Fibroblast of skin of left biceps (primary cell): ENCODE measurements at places on chromosomes 7 and 10.
A peak's percentile ranks its signal among the peaks of the same experiment; 100 is the strongest.

GRCh38 chr7:22758576-22758975, 31.6 kb downstream of the IL6 start:
- no peak for DNase-seq

GRCh38 chr7:134153493-134154136, 26.5 kb downstream of the LRGUK start:
- no peak for DNase-seq

DNA sequence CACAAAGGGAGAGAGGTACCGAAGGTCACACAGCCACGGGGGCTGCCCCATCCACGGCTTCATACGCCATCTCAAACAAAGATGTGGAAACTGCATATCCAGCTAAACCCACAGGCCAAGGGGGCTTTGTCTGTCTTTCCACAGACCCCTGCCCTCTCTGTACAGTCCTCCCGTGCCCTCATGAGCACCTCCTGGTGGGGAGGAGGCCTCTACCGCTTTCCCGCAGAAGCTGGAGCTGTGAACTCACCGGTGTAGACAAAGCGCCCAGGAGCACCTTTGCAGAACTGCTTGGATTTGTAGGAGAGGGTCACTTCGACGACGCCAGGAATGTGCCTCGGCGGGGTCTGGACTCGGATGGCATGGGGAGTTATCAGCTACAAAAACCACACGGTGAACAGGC, 97.2 kb downstream of the EBF3 start:
- no peak for DNase-seq

DNA sequence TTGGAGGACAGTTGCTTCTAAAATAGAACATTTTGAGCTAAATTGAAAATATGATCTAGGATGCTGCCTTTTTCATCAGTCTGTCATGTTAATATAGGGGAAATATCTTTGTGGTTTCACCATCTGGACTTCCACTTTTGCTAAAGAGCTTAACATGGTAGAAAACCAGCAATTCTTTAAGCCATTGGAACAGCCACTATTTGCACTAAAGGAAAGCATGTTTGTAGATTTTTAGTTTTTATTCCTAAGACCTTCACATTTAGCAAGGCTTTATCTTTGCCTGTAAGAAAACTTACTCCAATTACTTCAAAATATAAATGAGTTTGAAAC, 291.0 kb downstream of the RNLS start:
- no peak for DNase-seq

- no peak for DNase-seq
These were observed 31.9 kb downstream of the RBM17 start for GRCh38 chr10:6120691-6121090.

GRCh38 chr10:30791197-30791611, 161.7 kb upstream of the LYZL2 start:
- no peak for DNase-seq

DNA sequence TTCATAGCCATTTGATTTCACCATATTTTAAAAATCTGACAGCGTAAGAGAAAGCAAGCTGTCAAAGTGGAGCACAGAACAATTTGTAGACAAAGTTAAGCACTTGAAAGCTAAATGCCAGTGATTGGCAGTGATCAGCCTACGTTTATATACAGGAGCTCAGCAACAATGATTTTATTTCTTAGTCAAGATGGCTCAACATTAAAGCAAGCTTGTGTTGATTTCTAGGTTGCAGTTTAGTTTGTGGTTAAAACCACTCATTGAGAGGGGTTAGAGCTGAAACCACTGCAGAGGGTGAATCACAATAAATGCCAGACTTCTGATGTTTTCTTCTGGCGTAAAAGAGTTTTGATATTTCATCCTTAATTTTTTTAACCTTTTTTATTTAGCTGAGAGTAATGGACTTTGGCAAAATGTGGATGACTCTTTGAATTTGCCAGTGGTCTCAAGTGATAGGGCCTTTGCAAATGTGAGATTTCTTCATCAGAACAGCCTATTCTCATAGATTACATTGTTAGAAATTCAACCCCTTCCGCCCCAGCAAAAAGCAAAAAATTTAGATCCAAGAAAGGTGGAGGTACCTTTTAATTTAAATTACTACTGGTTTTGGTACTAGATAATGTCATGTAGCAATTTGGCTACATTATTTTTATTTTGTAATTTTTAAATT, 73.8 kb downstream of the SHOC2 start:
- DNase-seq, result peak; percentile 65

GRCh38 chr7:79454361-79454960, 994 bp upstream of the MAGI2 start:
- no peak for DNase-seq

DNA sequence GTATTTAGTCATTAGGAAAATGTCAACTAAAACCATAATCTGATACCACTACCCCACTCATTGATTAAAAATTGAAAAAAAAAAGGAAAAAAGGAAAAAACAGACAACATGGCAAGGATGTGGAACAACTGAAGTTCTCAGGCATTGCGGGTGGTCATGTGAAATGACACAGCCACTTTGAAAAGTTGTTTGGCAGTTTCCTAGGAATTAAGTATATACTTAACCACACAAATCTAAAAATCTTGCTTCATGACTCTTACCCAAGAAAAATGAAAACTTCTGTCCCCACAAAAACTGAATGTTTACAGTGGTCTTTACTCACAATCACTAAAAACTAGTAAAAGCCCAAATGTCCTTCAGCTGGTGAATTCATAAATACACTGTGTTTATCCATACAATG, 254.5 kb downstream of the AHR start:
- no peak for DNase-seq

- peak; percentile 67 for DNase-seq
These were observed 34.6 kb downstream of the AGK start for GRCh38 chr7:141585592-141586510.

GRCh38 chr7:83426325-83426724, 222.6 kb downstream of the SEMA3E start:
- no peak for DNase-seq

- no peak for DNase-seq
These were observed 222.0 kb downstream of the TWIST1 start for GRCh38 chr7:18895456-18895855.

DNA sequence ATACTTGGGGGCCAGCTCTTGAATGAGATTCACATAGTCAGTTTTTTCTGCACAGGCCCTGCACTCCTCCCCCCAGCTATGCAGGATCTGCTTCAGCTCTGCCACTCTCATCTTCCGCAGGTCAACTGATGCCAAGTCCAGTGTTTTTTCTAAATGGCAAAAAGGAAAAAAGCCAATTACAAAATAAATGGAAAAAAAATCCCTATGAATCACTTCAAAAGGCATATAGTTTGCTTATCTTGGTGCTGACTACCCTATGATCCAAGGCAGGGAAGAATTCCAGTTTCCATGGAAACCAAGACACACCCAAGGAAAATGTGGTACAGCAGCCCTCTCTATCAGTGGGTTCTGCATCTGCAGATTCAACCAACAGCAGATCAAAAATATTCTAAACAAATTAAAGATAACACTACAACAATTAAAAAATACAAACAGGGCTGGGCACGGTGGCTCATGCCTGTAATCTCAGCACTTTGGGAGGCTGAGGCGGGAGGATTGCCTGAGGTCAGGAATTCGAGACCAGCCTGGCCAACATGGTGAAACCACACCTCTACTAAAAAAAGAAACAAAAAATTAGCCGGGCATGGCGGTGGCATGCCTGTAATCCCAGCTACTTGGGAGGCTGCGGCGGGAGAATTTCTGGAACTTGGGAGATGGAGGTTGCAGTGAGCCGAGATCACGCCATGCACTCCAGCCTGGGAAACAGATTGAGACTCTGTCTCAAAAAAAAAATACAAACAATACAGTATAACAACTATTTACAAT, 17.6 kb downstream of the CDNF start:
- no peak for DNase-seq

- DNase-seq, result no peak
These were observed 57.4 kb downstream of the SPOCK2 start for GRCh38 chr10:72030762-72031543.

GRCh38 chr7:99407872-99408378, 472 bp downstream of the PDAP1 start:
- peak; percentile 25 for DNase-seq

- DNase-seq, result no peak
These were observed 59.9 kb upstream of the HBP1 start for GRCh38 chr7:107108793-107109371.

GRCh38 chr10:111078505-111079185, 1.8 kb downstream of the ADRA2A start:
- no peak for DNase-seq

GRCh38 chr7:139509535-139509934, 13.9 kb upstream of the CLEC2L start:
- no peak for DNase-seq

GRCh38 chr10:12937527-12937926, 64.0 kb downstream of the CCDC3 start:
- no peak for DNase-seq

- DNase-seq, result no peak
These were observed 67.9 kb downstream of the CACNA2D1 start for GRCh38 chr7:82375713-82376112.

- DNase-seq, result no peak
These were observed 28.2 kb downstream of the ADK start for GRCh38 chr10:74179111-74179710.

GRCh38 chr10:24920907-24921881, 31.2 kb downstream of the PRTFDC1 start:
- peak; percentile 78 for DNase-seq

DNA sequence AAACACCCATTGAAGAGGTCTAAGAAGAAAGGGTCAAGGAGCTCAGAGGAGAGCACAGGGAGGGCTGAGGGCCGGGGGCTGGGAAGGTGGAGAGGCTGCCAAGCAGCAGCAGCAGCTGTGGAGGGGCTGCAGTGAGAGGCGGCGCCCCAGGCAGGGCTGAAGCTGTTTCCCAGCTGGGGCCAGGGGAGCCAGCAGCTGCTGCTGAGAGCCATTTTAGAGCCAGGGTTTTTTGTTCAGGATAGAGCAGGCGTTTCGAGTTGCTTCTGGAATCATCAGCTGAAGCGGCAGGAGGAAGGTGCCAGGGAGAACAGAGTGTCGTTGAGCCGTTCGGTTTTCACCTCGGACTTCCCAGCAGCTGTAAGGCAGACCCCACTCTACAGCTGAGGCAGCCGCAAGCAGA, 62.7 kb downstream of the LANCL2 start:
- no peak for DNase-seq

- no peak for DNase-seq
These were observed 80.1 kb upstream of the LRRN3 start for GRCh38 chr7:111010798-111011197.

GRCh38 chr10:50739618-50740292, at the start of gene ASAH2B:
ASAH2B (plus strand) TSS chr10:50739936; CDS start chr10:50745131, 5,195 bp downstream.
- DNase-seq, result peak; percentile 58

- DNase-seq, result no peak
These were observed 97.1 kb upstream of the NMT2 start for GRCh38 chr10:15265558-15265957.

DNA sequence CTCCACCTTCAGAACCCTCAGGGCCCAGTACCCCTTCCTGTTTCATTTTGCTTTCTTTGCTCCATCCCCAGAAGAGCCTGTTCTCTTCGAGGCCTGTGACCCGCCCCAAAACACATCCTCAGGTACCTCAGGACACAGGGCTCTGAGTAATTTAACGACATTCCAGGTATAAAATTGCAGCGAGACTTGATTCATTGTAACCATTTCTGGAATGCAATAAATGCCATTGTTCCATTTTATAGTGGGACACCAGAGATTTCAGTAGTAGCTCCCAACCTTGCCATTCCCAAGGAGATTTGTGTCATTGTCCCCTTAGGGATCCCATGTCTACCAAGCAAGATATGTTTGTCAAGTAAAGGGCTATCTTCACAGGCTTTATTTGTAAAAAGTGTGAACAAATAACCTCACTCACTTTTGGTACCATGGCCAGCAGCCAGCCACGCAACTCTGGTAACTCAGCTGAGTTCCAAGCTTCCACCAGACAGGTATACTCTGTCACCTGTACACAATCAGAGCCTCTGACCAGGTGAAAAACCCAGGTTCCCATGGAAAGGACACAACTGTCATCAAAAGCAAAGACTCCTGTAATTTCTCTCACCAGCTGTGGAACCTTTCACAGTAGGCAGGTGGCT, 441.3 kb downstream of the PLXNA4 start:
- DNase-seq, result no peak

GRCh38 chr10:84715911-84716310, 387.5 kb downstream of the CCSER2 start:
- no peak for DNase-seq

- no peak for DNase-seq
These were observed 266.6 kb downstream of the SUGCT start for GRCh38 chr7:40401406-40401805.

DNA sequence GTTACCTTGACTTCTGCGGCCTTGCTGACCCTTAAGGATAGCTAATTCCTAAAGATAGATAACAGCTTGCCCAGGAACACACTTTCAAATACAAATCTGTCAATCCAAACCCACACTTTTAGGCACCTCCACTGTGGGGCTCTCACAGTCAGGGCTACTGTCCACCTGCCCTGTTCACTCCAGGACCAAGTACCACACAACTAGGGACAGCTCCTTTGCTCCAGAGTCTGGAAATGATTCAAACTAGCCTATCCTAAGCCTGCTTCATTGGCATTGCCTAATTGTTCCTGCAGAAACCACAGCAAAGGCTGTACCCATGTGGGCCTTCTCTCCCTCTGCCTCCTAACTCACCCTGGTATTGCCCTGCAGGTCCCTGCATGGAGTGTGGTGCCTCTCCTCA, 538.9 kb upstream of the IGFBP3 start:
- no peak for DNase-seq

GRCh38 chr7:21281193-21281592, 146.7 kb upstream of the SP4 start:
- DNase-seq, result no peak

DNA sequence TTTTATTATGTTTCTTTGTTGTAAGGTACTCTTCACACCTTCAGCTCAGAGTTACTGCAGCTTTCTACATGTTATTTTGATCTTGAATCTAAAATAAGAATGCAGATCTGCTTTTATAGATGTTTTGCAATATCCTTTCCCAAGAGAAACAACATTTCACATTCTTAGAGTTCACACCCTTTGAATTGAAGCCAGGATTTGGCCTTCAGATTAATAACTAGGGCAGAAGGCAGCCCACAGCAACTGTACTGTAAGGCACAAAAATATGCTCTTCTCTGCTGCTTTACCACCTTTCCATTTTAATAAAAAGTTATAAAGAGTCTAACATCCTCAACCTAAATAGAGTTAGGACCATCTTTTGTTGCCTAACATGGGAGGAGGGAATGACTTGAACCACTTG, 224.7 kb downstream of the LHFPL3 start:
- DNase-seq, result no peak

DNA sequence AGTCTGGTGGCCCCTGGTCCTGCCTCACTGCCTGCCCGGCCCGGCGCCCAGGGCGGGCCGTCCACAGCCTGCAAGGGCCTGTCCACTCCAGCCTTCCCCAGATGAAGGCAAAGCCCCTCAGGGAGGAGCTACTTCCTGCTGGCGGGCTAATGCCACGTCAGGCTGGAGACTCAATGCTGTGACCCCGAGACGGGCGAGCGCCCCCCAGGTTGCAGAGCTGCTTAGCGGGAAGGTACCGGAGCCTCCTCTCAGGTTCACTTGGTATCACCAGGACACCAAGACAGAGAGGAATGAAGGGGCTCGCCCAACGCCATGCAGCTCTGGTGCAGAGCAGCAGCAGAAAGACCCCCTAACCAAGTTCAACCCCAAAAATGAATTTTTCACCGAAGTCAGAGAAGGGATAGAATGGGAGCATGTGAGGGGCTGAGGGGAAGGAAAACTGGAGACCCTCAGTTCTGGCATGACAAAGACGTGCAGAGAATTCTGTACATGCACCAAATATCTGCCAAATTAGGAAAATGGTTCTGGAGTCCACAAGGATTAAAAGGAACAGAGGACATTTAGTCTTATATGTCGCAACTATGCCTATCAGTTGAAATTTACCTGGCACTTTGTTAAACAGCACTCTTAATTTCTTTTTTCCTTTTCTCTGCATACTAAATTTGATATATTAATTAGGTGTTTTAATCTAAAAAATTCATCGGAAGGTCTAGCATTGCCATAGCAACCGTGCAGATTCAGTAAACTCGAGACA, 2.8 kb downstream of the STK32C start:
- no peak for DNase-seq
